MG63 (cell line): ENCODE measurements at places on chromosomes 5 and 9. TPM values are rescaled to one million over a fixed set of nuclear protein-coding genes. Genes with fewer than 3 reads are reported as not detected.

The FAM221B gene
- total RNA-seq: not detected in 2 replicates

The STING1 gene
- 45.6 and 54.5 TPM in 2 replicates for total RNA-seq

The CARD9 gene
- total RNA-seq: 1.7 TPM in 1 of 2 replicates, not detected in the other

The CCL27 gene
- not detected in 2 replicates for total RNA-seq

The FOXI1 gene
- 0.59 TPM in 1 of 2 replicates, not detected in the other for total RNA-seq

The GTF2H2 gene
- 18.5 and 94.6 TPM in 2 replicates for total RNA-seq

- no peak for DNase-seq
Observed at GRCh38 chr5:131983244-131983771, 28.1 kb downstream of the ACSL6 start.

GRCh38 chr5:154901276-154901675, 36.7 kb downstream of the GEMIN5 start:
- DNase-seq: no peak

DNA sequence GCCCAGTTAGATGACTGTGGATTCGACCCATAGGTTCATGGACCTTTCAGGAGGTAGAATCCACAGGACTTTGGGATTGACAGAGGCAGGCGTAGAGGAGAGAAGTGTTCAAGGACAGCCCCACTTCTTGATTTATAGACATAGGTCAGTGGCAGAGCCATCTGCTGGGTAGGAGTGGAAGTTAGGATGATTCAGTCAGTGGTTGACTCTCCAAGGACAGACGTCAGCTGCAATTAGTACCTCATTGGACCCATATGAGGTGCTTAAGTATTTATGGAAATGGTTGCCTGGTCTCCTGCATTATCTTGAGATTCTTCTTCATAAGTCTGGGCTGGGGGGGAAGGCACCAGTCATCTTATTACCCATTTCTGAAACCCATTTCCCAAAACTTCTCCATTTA, 70.9 kb downstream of the SH3RF2 start:
- no peak for DNase-seq

DNA sequence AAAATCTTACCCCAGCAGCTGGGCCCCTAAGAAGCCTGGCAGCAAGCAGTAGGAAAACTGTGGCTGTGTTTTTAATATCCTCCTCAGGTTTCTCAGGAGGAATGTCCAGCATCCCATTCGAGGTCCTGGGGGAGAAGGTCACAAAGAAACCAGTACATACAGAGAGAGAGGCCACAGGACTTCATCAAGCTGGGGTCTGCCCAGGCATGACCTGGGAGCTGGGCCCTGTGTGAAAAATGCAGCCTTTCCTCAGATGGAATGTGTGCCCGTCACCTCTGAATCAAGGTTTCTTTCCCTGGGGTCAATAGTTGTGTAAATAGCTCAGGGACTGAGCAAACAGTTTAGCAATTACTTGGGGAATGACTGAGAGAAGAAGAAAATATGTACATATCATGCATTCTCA, 33.9 kb upstream of the RAD23B start:
- no peak for DNase-seq

DNA sequence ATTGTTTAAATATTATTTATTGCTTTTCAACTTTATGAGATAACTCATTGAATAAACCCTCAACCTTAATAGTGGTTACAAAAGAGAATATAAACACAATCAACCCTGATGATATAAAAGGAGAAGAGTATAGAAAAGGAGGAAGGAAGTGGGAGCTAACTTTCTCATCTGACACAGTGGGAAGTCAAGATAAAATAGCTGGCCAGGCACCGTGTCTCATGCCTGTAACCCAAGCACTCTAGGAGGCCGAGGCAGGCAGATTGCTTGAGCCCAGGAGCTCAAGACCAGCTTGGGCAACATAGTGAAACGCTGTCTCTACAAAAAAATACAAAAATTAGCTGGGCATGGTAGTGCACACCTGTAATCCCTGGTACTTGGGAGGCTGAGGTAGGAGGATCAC, 93.5 kb downstream of the PPP2R2B start:
- no peak for DNase-seq

- DNase-seq: no peak
Observed at GRCh38 chr5:171433982-171434676, 14.7 kb downstream of the FGF18 start.
